ENCODE measurements at places on chromosomes 3 and 15.
A peak's percentile ranks its signal among the peaks of the same experiment; 100 is the strongest.

GRCh38 chr15:51403946-51404695 is 62.7 kb downstream of the GLDN start:
- DNase-seq, result no peak

- DNase-seq, result no peak
These were observed 31.0 kb downstream of the CFAP91 start for GRCh38 chr3:119733812-119734211.

- DNase-seq, result peak; percentile 37
These were observed 16.5 kb downstream of the GORASP1 start for GRCh38 chr3:39090922-39091321.

- peak; percentile 8 for DNase-seq
These were observed 73.3 kb downstream of the SYNPR start for GRCh38 chr3:63351159-63352007.

- DNase-seq, result no peak
These were observed 76.8 kb downstream of the TNIK start for GRCh38 chr3:171383206-171384018.

- DNase-seq, result no peak
These were observed 10.7 kb downstream of the SCG5 start for GRCh38 chr15:32652178-32652577.

DNA sequence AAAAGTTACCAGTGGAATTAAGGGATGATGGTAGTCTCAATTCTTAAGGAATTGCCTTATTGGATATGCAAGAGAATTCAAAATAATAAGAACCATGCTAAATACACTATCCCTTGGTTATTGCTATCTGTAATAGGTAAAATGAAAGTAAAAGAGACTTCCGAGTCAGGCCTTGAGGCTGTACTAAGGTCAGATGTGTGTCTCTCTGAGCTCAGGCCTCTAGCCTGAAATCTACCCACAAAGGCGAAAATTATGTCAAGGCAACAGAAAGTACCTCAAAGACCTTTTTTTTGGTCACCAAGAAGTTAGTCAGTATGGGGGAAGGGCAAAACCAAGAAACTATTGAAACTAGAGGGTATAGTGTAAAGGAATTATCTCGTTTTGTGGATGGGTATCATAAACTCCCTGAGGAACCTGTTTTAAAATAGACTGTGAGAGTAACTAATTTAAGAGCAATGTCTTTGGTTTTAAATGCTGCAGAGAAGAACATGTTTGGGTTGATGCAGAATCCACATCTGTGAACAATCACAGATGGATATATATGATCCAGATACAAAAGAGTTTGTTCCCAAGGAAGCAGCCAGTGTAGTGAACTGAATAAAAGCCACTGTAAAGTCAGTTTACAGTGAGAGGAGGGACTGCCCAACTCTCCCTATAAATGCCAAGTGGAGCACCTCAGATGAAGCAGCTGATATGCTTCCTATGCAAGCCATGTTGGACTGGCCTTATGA is 382.3 kb upstream of the SEMA6D start:
- no peak for DNase-seq

DNA sequence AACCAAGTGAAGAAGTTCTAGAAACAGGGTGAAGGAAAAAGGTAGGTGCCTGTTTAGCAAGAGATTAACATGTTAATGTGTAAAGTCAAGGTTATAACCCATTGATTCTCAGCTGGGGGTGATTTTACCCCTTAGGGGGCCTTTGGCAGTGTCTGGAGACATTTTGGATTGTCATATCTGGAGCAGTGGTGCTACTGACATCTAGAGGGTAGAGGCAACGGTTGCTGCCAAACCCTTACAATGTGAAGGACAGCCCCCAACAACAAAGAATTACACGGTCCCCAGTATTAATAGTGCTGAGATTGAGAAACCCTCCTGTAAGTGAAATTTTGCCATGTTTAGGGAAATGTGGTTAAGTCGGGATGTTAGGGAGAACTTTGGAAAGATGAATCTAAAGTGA is 74.7 kb downstream of the CRYBG3 start:
- no peak for DNase-seq

GRCh38 chr3:96843505-96844203 is 29.3 kb downstream of the EPHA6 start:
- DNase-seq, result no peak

GRCh38 chr15:43134157-43134635 is 810 bp downstream of the TMEM62 start:
- no peak for DNase-seq

- DNase-seq, result no peak
These were observed at the start of gene RBPMS2 for GRCh38 chr15:64775551-64776401. RBPMS2 (minus strand) TSS chr15:64775589; CDS start chr15:64775319, 270 bp downstream.

DNA sequence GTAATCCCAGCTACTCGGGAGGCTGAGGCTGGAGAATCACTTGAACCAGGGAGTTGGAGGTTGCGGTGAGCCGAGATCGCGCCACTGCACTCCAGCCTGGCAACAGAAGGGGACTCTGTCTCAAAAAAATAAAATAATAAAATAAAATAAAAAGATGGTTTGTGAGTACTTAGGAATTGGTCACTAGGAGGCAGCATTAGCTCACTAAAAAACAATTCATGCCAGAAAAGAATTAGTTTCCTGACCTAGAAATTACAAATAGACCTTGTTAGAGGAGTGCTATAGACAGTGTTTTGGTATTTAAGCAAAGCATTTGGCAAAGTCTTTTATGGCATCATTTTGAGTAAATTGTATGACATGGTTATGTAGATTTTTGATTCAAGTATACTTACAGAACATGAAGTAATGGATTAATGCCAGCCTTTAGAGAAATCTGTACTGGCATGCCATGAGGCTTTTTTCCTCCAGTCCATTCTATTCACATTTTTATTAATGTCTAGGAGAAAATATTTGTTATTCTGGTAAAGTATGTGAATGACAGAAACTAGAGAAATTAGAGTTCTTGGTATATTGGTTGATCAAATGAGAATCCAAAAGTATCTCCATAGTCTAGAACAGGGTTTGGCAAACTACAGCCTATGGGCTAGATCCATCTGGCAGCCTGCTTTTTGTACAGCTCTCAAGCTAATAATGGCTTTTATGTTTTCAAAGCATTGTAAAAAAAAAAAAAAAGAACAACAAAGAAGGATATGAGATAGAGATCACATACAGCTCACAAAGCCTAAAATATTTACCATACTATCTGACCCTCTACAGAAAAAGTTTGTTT is 81.6 kb downstream of the LRRC49 start:
- DNase-seq, result no peak

GRCh38 chr15:70038730-70039392 is 58.9 kb downstream of the TLE3 start:
- DNase-seq, result no peak

DNA sequence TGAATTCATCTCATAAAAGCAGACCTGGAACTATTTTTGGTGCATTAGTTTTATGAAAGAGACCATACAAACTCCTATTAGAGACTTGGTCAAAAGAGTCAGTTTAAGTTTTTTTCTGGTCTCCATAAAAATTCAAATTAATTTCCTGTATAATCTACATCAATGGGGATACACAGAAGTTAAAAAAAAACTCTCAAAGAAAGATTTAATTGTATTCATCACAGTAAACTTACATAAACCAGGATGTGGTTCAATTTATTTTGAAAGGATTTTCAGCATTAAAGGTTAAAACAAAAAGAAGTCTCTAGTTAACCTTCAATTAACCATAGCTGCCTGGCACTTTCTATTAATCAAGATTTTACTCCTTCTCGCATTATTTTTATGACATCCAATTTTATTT is 530.3 kb upstream of the KCNMB2 start:
- DNase-seq, result no peak

DNA sequence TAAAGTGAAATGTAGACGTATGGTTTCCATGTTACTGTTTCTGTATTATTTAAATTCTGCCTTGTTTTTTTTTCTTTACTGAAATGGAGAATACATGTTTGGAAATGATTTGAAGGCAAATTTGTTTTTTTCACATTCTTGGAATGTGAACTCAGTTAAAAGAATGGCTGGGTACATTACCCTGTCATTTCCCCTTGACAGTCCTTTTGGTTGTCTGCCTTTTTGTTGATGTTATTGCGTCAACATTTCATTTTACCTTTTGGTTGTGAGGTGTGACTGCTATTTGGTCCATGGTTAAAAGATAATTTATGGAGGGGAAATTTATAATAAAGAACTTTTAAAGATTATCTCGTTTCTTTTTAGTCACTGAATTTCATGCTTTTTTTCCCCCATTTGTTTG is 3.2 kb upstream of the GPR171 start:
- no peak for DNase-seq

DNA sequence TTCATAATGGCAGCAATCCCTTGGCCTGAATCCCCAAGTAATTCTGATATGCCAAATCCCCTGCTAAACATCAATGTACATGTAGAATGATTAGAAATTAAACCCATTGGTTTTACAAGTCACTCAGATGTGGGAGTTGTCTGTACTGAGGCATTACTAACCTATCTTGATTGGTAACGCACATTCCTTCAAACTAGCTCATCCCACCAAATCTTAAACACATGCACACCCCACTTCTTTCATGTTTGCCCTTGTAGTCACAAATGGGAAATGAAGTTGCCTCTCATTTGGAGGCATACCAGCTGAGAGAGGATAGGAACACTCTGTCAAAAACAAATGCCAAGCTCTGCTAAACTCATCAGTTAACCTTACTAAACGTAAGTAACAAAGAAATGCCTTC is 29.1 kb upstream of the MAN2C1 start:
- no peak for DNase-seq

- DNase-seq, result no peak
These were observed at the start of gene FGF12 for GRCh38 chr3:192727032-192727847. FGF12 (minus strand) TSS chr3:192727541.

DNA sequence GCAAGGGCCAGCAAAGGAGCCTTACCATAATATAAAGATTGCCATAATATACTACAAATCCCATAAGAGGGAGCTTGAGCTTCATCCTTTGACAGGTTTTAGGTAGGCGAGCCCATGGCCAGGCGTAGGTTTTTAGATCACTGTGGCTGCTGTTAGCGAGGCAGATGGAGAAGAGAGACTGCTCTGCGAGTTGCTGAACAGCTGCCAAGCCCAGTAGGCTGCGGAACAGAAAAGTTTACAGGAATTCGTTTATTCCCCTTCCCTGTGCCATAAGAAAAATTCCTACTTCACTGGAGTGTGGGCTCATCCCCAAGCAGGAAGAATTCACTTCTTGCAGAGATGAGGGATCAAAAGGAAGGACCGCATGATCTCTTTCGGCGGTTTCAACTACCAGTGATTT is 30.5 kb downstream of the TMED3 start:
- no peak for DNase-seq

GRCh38 chr3:146966124-146966523 is 361.0 kb upstream of the PLSCR5 start:
- no peak for DNase-seq

GRCh38 chr15:70829371-70830166 is 24.4 kb downstream of the LARP6 start:
- DNase-seq, result no peak

- DNase-seq, result no peak
These were observed 92.7 kb upstream of the BLM start for GRCh38 chr15:90624278-90624981.

DNA sequence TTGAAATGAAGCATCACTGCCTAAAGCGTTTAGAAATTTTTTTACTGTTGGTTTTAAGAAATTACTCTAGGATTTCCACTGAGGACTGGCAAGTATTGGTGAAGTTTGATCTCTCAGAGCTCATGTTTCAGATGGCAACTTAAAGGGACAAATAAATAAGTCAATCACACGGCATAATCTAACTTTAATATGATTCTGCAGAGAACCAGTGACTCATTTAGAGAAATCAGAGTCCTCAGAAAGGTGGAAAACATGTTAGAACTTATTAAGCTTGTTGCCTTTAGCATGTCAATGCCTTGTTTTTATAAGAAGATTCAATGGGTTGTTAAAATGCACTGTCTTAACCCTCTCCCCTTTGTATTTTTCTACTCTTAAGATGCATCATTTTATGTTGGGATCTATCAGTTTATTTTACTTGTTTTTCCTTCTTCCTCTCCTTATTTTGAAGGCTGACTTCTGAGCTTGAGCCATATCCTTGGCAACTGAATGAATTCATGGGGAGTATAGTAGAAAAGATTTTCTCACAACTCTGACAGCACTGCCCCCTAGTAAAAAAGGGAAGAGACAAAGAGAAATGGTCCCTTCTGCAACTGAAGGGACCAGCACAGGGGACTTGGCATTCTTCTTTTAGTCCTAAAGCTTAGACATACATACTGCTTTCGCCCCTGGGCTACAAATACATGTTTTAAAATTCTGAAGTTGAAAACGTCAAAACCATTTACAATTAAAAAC is 431.2 kb downstream of the LPP start:
- peak; percentile 28 for DNase-seq

GRCh38 chr3:111901637-111902036 is 42.6 kb downstream of the PHLDB2 start:
- DNase-seq, result no peak

DNA sequence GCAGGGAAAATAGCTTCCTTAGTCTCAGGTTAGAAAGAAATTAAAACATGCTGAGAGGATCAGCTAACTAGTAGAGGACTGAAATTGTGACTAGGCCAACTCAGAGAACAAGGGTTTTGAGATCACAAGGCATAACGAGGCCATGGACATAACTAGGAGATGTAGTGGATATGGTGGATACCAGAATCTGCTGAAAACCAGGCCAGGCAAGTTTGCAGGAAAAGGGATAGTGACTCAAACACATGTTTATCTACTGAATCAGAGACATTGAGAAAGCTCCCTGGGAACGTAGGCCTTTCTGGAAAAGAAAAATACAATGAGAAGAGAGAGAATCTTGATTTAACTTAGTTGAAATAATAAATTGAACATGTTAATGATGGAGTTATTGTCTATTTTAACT is 326.5 kb upstream of the GBE1 start:
- DNase-seq, result no peak

- DNase-seq, result peak; percentile 12
These were observed 40.5 kb downstream of the OSTN start for GRCh38 chr3:191239407-191240031.

DNA sequence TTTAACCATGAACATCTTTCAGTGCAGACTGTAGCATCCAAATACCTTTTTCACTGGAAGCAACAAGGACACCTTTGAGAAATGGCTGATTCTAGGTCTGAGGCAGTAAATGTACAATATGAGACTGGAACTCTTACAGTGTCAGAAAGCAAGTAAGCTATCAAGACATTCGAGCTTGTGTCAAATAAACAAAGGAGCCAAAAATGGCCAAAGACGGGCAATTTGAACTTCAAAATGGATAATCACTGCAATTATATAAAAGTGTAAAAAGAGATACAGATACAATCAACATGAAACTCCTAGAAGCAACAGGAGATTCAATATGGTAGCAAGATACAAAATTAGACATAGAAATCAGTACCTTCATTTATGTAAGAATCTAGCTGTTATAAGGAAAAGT is 138.5 kb upstream of the CCDC54 start:
- no peak for DNase-seq
